ENCODE measurements at places on chromosomes 12 and 14.

DNA sequence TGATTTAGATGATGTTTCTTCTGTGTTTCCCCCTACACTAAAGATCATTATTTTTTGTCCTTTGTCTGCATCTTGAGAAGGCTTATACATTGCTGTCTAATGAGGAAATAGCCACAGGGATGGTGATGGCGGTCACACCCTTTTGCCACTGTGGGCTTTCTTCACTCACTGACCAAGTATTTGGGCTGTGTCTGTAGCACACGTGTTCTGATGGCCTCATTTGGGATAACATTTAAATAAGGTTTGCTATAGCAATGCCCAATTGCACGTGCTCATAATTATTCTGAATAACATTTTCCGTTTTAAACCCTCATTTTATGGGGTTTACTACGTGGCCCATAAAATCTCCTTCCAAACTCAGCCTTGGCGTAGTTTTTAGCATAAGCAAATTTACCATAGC is 230.3 kb upstream of the PRICKLE1 start:
- no peak for DNase-seq

- peak; percentile 66 for DNase-seq
Observed at GRCh38 chr12:131860472-131861260, 32.5 kb downstream of the MMP17 start.

- DNase-seq = no peak
Observed at GRCh38 chr12:85621041-85621440, 215.2 kb downstream of the RASSF9 start.

DNA sequence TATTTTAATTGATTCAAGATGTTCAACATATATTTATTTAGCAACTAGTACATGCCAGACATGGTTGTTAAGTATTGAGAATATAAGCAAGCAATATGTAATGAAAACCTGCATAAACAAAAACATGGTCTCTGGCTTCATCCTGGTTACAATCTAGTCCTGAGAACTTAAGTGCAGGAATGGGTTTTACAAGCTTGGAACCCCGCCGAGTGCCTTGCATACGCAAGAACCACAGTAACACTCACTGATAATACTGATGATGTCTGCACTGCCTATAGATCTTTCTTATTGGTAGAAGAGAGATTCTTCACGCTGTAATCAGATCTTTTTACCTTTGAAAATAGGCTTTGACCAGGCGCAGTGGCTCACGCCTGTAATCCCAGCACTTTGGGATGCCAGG is 22.9 kb upstream of the CALM1 start:
- no peak for DNase-seq

DNA sequence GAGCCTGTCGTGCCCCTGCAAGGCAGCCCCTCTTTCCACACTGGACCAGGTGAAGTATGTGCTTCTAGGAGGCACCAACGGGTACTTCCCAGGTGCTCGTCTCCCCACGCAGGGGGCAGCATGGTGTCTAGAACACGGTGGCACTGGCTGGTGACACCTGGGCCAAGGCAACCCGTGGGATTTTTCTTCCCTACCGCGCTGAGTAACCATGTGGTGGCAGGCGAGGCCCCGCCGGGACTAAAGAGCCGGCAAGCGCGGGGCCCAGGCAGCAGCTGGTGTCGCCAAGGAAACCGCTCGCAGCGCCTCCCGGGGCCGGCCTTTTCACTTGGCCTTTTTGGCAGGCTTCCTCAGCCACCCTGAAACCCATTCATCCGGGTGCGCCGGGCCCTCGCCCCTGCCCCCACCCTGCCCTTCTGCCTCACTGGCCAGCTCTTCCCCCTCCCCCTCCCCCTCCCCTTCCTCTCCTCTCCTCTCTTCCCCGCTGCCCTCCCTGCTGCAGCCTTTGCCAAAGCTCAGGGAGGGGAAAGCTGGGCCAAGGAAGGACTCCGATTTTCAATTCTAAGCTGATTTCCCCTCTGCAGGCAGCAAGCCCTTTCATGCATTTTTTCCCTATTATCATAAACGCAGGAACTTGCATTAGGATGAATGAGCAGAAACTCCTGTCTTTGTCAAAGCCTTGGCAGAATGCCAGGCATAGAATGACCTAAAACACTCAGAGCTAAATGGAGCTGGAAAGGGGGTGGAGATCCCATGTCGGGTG is 81.2 kb downstream of the IRF2BPL start:
- DNase-seq = peak; percentile 86

DNA sequence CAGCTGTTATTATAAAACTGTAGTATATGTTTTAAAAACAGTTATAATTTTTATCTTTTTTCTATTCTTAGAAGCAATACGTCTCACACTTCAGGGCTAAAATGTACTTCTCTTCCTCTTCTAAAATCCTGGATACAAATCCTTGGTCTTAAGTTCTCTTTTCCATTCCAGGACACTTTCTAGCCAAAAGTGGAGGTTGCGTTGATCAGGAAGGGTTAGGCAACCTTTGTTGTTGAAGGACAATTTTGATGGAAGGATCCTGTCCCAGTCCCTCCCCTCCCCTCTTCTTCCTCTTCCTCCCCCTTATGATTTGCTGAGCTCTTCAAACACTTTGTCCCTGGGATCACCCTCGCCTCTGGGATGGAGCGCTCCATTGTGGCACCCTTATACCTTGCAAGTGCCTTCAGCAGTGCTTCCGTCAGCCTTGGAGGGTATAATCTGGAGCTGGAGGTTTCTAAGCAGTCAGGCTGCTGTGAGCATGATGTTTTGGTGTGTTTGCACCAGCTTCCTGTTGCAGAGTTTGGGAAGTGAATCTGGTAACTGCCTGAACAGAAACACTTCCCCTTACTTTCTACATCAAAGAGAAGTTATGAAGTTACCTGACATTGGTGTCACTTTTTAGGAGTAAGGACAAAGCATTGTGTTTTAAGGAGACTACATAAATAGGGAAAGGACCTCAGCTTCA is 87.4 kb upstream of the SLC38A2 start:
- no peak for DNase-seq

DNA sequence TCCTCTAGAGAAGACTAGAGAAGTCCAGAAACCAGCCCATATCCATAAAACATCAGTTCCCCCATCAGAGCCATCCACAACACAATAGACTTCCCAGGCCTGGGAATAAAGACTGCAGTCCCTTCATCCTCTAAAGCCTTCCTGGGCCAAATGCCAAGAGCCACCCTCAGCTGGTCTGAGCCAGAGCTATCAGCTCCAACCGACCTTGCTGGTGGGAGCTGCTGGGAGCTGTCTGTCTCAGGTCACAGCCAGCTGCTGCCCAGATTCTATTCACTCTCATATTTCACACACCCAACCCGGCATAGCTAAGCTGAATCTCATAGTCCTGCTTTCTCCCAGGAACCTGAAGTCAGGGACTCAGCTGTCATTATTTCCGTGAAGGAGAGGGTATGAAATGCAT is 10.9 kb upstream of the TFCP2 start:
- peak; percentile 38 for DNase-seq

- DNase-seq = no peak
Observed at GRCh38 chr14:102544747-102545460, 35.3 kb upstream of the ANKRD9 start.

- no peak for DNase-seq
Observed at GRCh38 chr12:90410962-90411361, 544.0 kb downstream of the CCER1 start.

DNA sequence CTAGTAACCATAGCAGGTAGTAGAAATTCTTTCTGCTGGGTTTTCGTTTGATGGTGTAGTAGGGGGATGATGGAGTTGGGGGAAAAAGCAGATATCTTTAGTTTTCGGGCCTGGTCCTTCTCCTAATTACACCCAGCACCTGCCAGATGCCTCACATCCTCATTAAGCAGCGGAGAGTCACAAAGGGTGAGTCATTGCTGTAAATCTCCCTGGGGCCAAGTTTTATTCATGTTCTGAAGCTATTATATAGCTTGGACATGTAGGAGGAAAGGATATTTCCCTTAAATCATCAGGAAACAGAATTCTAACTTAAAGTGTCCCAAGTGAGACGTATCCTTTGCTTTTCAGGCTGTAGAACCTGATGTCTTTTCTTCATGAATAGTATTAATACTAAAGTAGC is 4.9 kb upstream of the NECAP1 start:
- DNase-seq = peak; percentile 64

DNA sequence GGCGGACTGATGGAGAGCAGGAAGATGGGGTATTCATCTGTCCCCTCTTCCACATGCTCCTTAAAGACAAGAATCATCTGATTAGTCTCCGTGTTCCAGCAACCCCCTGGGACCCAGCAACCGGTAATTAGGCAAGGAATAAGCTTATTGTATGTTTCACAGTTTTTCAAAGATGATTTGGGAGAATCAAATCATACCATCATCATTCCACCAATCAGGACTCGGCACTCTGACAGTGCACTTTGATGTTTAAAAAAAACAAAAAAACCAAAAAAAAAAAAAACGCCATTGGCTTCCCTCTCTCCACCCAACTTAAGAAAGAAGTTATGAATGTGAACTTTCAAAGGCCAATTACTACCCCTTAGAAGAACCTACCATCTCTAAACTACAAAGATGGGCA is 1.3 kb upstream of the DYNC1H1 start:
- no peak for DNase-seq

GRCh38 chr12:54131641-54132280 is 57.0 kb downstream of the SMUG1 start:
- no peak for DNase-seq

DNA sequence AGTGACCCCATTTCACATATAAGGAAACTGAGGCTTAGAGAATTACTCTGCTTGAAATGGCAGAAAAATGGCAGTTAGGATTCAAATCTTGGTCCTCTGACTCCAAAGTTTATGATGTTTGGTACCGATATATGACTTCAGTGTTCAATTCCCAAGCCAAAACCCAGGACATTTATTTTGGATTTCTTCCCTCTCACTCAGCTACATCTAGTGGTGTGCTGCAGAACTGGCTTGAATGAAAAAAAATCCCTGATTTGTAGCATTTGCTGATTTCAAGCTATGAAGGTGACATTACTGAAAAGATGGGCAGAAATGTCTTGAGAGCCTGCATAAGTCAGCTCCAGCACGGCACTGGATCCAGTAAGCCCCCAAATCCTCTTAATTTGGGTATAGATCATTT is 106.4 kb downstream of the EFCAB11 start:
- DNase-seq = peak; percentile 11

DNA sequence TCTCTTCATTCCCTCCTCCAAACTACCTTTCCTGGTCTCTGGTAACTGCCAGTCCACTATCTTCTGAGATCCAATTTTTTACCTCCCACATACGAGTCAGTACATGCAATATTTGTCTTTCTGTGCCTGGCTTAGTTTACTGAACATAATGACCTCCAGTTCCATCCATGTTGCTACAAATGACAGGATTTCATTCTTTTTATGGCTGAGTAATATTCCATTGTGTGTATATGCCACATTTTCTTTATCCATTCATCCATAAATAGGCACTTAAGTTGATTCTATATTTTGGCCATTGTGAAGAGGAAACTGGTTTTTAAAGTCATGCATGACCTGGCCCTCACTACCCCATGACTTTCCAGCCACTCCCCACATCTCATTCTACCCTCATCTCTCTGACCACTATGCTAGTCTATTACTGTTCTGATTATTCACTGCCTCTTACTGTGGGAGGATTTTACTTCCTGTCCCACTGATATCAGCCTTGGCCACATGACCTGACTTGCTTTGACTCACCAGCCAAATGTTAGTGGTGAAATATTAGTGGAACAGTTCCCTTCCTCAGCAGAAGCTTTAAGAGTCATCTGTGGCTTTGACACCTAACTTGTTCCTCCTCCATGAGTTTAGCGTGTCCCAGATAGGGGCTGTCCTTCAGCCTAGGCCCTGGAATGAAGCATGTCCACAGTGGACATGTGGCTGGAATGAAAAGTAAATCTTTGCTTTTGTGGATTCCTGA is 52.2 kb downstream of the GOLGA5 start:
- DNase-seq = peak; percentile 78

GRCh38 chr14:104048758-104049507 is 36.6 kb upstream of the ASPG start:
- peak; percentile 36 for DNase-seq

- DNase-seq = no peak
Observed at GRCh38 chr12:45913631-45914030, 76.7 kb downstream of the SCAF11 start.

- DNase-seq = peak; percentile 60
Observed at GRCh38 chr12:104282109-104282508, 21.4 kb upstream of the EID3 start.

GRCh38 chr14:64998455-64998931 is 11.8 kb downstream of the FNTB start:
- peak; percentile 16 for DNase-seq

- DNase-seq = peak; percentile 67
Observed at GRCh38 chr12:95763809-95764253, 26.7 kb downstream of the NTN4 start.

GRCh38 chr14:51335961-51336723 is 96.1 kb downstream of the TMX1 start:
- no peak for DNase-seq

DNA sequence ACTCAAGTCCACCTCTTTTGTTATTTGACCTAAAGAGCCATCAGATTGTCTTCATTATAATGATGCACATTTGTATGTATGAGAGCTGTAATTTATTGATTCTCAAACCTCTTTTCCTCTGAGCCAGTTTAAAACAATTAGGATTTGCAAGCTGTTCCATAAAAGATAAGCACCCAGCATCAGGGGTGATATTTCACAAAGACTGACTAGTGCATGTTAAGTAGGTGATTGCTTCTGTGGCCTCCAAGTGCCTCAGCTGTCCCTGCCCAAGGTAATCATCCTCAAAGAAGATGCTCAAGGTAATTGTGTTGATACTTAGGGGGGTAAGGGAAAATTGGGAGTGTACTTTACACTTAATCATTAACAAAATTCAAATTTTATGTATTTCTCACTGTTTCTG is 18.2 kb downstream of the CEP128 start:
- no peak for DNase-seq

- peak; percentile 9 for DNase-seq
Observed at GRCh38 chr12:63869656-63870055, 25.2 kb downstream of the SRGAP1 start.

- DNase-seq = no peak
Observed at GRCh38 chr14:90892970-90893369, 76.7 kb upstream of the TTC7B start.

DNA sequence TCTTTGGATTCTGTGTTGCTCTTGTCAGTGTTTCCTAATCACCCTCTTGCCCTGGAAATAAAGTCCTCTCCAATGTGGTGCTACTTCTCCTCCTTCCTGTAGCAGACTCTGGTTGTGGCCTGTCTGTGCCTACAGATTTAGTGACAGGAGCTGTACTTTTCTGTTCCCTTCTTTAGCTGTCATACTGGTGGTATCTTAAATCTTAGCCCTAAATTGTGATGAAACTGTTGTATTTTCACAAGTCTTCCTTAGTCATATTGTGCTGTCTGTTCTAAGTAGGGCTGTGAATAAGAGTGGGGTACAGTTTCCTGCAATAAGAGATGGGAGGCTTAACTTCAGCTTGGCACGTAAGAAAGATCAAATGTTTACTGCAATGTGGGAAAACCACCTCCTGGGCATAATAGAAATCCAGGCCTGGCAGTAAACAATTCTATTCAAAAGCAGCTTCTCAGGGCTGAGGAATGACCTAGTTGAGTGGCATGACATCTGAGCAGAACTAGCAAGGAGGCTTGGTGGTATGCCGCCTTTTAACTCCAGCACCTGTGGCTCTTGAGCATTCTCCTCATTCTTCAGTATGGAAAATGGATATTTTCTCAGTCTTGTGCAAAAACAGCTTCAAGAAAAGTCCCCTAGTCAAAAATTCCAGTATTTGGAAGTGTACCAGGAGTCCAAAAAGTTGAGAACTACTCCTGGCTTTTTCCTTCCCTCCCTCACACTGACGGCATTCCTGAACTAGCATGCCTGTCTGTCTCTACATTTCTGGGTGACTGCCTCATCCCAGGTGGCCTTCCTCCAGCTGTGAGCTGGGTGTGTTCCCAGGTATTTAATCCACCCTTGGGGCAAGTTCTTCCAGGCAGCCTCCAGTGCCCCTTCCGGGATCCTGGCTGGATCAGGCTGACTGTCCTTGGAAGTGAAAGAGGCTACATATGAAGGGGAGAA is 19.5 kb downstream of the ANO6 start:
- DNase-seq = peak; percentile 49

All from HFFc6 (cell line).